NCI-H146 (cell line): ENCODE measurements at places on chromosomes 12 and 14.

GRCh38 chr14:25150934-25151790 is 101.2 kb upstream of the STXBP6 start:
- peak; percentile 47 for DNase-seq

GRCh38 chr12:93243689-93244513 is 133.8 kb upstream of the NUDT4 start:
- DNase-seq = no peak

DNA sequence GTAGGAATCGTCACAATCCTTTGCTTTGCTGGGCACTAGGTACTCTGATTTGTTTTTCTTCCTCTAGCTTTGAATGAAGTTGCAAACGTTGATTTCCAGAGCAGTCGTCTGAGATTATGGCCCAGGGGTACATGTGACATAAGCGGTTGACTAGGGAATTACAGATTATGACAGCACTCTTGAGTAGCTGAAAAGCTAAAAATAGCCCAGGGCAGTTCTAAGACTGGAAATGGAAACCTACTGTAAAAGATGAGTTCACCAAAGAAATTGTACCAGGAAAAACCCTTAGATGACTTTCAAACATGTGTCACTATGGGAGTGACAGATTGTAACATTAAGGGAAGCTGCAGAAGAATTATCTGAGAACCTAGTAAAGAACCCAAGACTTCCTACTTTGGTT is 108.5 kb downstream of the ANO6 start:
- no peak for DNase-seq

DNA sequence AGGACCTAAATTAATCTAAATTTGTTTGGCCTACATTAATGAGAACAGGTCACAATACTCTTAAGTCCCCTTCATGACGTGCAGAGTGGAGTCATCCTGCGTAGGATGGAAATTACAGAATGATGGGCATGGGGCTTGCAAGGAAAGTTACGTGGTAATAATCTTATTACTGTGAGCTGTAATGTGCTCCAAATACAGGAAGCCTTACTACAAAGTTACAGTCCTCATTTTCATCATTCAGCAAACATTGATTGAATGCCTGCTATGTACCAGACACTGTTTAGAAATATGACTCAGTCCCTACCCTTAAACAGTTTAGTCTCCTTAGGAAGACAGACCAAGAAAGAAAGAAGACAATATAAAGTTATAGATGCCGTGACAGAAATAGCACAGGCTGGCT is 9.4 kb downstream of the HIGD1C start:
- DNase-seq = no peak

DNA sequence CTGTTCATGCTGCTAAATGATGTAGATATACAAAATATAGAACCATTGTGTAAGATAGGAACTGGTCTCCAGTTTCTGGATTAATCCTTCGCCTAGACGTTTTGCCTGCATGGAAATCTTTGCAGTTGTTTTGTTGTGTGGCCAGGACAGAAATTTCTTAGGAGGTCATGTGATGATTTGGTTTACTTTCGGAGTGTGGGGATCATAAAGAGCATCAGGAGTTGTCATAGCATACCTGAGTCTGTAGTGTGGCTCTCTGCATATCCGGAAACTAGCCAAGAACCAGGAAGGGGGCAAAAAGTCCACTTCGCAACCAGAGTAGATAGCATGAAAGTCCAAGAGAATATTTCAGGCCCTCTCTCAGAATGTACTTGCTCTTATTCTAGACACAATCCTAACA is 3.1 kb downstream of the SAMD4A start:
- no peak for DNase-seq

DNA sequence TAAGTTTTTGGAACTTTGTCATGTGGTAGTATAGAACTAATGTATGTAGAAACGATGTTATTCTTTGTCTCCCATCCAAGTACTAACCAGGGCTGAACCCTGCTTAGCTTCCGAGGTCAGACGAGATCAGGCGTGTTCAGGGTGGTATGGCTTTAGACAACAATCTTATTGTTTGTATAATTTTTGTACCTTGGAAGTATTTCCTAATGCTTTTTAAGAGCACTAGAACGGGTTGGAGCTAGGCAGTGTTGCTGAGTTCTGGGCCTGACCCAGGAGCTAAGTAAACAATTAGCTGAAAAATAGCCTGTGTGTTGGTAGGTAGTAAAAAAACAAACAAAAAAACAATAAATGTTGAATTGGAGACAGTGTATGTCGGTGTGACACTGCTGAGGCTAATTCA is 244.3 kb downstream of the EMP1 start:
- DNase-seq = no peak

- DNase-seq = no peak
Observed at GRCh38 chr12:5807090-5807414, 138.0 kb downstream of the ANO2 start.

DNA sequence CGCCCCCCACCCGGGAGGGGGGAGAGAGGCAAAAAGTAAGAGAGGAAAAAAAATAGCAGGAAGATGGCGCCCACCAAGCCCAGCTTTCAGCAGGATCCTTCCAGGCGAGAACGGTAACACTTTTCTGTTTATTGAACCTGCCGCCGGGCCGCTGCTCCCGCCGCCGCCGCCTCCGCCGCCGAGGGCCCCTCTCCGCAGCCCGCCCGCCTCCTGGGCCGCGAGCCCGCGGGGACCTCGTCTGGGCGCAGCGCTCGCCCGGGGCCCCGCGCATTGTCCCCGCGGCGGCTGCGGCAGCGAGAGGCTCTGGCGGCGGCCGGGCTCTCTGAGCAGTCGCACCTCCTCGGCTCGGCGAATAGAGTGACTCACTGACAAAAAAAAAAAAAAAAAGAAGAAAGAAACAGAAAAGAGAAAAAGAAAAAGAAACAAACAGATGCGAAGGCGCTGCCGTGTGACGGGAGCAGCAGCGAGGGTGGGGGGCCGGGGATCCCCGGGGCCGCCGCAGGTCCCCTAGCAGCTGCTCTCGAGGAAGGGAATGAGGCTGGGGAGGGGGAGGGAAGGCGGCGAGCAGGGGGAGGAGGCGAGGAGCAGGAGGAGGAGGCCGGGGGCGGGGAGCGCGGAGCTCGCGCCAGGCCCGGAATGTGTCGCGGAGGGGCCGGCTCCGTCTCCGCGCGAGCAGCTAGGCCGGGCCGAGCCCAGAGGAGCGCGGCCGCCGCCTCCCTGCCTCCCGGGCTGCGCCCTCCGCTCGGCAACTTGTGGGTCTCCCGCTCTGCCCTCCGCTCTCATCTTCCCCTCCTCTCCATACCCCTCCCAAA is 781 bp downstream of the NPAS3 start:
- peak; percentile 66 for DNase-seq

GRCh38 chr12:56955631-56956256 is 1.7 kb downstream of the RDH16 start:
- no peak for DNase-seq

DNA sequence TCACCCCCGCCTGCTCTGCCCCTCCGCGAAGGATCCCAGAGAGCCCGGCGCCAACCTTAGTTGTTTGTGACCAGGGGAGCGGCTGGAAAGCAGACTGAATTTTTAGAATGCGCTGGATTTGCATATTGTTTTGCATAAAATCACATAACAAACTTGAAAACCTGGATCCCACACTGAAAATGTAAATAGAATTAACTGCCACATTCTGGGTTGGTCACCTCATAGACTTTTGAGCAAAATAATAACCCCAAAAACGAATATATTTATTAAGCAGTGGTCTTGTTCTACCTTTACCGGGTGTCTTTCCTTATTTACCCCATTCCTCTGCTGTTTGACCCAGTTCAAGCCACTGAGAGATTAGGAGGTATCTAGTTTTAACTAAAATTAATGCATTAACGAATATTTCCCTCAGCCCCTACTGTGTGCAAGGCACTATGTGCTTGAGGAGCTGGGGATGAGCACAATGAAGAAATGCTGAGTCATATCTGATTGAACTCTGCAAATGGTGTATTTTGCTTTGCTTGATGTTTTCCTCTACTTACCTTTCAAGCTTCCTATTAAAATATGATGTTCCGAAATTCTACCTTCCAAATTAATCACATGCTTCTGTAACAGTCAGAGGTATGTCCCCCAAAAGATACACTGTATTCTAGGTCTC is 438 bp upstream of the EGLN3 start:
- no peak for DNase-seq

GRCh38 chr12:89907659-89908058 is 199.0 kb upstream of the ATP2B1 start:
- no peak for DNase-seq

DNA sequence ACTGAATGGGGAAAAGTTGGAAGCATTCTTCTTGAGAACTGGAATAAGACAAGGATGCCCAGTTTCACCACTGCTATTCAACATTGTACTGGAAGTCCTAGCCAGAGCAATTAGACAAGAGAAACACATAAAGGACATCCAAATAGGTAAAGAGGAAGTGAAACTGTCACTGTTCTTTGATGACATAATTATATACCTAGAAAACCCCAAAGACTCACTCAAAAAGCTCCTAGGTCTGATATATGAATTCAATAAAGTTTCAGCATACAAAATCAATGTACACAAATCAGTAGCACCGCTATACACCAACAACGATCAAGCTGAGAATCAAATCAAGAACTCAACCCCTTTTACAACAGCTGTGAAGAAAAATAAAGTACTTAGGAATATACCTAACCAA is 157.3 kb upstream of the DDHD1 start:
- DNase-seq = no peak

GRCh38 chr12:132489078-132489601 is 811 bp upstream of the FBRSL1 start:
- peak; percentile 37 for DNase-seq

DNA sequence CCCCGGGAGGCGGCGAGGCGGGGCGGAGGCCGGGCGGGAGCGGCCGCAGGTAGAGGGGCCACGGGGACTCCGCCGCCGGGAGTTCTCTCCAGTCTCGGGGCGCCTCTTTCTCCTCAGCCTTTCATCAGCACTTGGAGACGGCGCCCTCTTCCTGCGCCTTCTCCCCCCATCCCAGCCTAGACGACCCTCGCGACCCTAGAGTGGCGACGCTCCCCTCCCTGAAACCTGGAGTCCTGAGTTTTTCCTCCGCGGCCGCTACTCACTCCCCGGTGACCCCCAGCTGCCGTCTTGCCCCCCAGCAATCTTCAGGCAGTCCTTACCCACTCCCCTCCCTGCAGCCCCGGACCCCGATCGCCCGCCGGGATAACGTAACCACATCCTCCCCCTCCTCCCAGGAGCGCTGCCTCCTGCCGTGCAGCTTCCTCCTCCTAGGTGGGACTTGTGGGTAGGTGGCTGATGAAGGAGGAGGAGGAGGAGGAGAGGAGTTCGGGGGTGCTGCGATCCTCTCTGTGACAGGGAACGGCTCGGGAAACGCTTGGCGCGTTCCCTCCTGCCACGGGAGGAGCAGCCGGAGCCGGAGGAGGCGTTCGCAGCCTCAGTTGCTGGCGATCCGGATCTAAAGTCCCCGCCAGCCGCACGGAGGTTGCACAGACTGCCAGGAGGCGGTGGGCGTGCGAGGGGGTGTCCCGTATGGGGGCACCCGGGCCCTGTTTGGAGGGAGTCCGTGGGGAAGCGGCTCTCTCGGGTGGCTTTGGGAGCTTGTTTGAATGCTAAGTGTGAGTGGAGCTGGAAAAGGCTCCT is 891 bp downstream of the PLEKHA5 start:
- peak; percentile 83 for DNase-seq

GRCh38 chr12:47820631-47821345 is 1.1 kb upstream of the HDAC7 start:
- DNase-seq = peak; percentile 11

DNA sequence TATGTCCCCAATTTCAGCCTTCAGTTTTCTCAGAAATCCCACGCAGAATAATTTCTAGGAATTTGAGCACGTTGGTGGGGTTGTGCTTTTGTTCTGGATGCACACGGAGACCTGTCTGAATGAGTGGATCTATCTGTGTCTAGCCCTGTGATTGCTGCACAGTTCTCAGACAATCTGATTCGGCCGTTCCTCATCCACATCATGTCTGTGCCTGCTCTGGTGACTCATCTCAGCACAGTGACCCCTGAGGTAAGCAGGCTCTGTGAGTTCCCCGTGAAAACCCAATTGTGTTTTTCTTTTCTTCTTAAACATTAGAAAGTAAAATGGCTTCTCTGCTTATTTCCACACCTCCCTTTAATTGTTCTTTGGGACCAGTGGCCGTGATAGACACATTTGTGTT is 20.2 kb downstream of the UBE3B start:
- no peak for DNase-seq

DNA sequence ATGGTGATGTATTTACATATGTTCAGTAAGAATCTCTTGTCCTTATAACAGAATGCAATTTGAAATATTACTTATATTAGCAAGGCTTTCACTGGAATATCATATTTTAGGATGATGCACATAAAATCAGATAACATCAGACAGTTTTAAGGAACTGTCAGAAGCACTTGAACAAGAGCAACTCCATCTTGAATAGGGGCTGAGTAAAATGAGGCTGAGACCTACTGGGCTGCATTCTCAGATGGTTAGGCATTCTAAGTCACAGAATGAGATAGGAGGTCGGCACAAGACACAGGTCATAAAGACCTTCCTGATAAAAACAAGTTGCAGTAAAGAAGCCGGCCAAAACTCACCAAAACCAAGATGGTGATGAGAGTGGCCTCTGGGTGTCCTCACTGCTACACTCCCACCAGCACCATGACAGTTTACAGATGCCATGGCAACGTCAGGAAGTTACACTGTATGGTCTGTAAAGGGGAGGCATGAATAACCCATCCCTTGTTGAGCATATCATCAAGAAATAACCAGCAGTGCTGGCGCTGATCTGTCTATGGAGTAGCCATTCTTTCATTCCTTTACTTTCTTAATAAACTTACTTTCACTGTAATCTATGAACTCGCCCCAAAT is 27.6 kb upstream of the ETV6 start:
- peak; percentile 64 for DNase-seq

- no peak for DNase-seq
Observed at GRCh38 chr14:67393689-67394088, 18.3 kb downstream of the PLEK2 start.

- DNase-seq = no peak
Observed at GRCh38 chr12:101671157-101671791, 26.2 kb upstream of the CHPT1 start.

DNA sequence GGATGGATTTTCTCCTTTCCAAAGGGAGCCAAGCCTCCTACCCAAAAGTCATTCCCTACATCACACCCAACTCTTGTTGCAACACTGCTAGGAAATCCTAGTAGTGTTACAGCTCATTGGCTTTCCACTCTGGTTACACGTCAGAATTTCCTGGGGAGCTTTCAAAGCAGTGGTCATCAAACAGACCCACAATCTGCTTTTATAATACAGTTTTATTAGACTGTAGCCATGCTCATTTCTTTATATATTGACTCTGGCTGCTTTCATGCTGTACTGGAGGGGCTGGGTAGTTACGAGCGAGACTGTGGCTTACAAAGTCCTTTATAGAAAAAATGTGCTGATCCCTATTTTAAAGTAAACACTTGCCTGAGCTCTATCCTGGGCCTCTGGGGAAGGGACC is 34.3 kb downstream of the ZFYVE26 start:
- no peak for DNase-seq
